A172 (cell line): ENCODE measurements at places on chromosomes 2 and 18. TPM values are rescaled to one million over a fixed set of nuclear protein-coding genes. Genes with fewer than 3 reads are reported as not detected.

The RIF1 gene
- total RNA-seq = 48.6 and 64.2 TPM in 2 replicates

DNA sequence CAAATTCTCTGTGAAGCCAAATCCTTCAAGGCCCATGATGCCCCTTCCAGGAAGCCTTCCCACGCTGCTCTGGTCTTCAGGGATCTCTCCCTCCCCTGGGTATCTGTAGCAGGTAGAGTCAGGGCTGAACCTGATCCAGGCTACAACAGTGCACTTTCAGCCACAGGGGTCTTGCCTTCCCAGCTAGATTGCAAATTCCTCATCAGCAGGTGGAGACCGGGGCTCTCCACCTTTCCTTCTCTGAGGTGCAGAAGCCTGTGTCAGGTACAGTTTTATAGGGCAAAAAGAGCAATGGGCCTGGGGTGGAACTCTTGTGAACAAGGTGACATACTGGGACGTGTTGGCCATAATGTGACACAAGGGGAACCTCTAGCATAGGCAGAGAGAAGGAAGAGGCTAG, 312.9 kb downstream of the MYCN start:
- no peak for DNase-seq

DNA sequence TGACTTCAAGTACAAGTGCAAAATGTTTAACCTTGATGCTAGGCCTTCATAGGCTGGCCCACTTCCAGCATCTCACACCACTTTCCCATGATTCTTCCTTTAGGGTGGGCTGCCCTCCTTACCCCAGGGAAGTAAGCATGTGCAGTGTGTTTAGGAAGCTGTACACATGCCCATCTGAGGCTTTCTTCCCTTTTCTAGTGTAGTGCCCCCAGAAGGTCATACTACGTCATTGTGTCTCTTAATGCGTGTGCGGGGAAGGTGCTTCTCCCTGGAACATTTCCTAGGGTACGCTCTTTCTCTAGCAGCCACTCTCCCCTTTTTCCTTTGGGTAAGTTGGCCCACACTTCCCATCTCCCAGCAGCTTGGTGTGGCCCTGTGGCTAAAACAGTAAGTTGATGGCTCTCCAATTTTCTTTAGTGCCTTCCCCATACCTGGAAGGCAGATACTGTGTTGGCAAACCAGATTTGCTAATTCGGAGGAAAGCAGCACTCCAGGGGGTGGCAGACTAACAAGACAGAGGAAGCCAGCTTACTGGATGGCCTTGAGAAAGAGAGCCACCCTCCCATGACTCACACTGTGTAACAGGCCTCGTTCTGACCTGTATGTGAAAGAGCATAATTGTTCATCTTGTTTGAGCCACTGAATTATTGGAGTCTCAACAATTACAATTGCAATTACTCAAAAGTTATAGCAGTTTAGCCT, 1.1 kb upstream of the SULT6B1 start:
- DNase-seq = peak; percentile 94

DNA sequence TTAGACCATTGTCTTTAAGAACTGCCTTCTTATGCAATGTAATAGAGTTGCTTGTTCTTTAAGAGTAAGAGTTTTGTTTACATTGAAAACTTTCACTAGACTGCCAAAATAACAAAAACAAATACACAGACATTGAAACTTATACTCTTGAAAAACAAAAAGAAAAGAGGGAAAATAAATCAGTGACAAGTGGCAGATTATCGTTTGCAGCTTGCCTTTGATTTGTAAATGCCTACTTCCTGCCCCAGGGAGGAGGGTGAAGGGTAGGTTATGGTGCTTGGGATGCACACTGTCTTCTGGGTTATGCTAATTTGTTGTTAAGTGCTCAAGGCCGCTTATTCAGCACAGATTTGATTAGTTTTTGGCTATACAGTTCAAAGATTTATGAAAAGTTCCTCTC, 198.7 kb downstream of the TGIF1 start:
- DNase-seq = peak; percentile 32

GRCh38 chr2:54724560-54725342, 1.3 kb downstream of the EML6 start:
- DNase-seq = no peak

DNA sequence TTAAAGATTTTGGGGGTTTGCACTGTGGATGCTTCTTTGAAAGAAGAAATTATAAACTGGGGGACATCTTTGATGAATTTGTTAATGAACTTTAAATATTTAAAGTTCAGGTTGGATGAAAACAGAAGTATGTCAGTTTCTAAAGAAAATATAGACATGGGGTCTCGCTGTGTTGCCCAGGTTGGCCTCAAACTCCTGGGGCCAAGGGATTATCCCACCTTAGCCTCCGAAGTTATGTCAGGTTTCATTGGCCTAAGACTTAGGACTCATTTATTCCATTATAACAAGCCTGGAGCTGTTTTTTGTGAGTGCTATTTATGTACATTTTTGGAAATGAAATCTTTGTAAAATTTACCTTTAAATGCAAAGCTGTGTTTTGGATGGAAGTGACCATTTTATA, 2.5 kb downstream of the NAB1 start:
- DNase-seq = no peak

DNA sequence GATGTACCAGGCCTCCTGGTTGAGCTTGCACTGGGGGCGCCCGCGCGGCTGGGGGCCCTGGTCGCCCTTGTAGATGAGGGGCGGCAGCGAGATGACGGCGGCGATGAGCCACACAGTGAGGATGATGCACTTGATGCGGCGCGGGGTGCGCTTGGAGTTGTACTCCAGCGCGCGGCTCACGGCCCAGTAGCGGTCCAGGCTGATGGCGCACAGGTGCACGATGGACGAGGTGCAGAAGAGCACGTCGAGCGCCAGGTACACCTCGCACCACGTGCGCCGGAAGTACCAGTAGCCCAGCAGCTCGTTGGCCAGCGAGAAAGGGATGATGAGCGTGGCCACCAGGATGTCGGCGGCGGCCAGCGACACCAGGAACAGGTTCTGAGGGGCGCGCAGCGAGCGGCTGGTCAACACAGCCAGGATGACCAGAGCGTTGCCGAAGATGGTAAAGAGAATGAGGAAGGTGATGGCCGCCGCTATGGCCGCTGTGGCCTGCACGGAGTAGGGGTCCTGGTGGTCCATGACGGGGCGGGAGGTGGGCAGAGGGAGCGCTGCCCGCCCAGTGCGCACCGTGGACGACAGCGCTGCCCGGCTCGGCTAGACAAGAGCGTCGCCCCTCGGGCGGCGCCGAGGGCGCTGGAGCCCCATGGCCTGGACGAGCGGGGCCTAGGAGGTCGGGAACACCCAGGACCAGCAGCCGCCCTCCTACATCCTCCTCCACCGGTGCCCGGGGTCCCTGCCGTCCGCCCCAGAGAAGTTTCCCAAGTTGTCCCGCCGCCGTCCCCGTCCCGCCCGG, 544 bp downstream of the ADRA2B start:
- DNase-seq = no peak

- no peak for DNase-seq
Observed at GRCh38 chr2:129135017-129135416, 816.3 kb upstream of the HS6ST1 start.

DNA sequence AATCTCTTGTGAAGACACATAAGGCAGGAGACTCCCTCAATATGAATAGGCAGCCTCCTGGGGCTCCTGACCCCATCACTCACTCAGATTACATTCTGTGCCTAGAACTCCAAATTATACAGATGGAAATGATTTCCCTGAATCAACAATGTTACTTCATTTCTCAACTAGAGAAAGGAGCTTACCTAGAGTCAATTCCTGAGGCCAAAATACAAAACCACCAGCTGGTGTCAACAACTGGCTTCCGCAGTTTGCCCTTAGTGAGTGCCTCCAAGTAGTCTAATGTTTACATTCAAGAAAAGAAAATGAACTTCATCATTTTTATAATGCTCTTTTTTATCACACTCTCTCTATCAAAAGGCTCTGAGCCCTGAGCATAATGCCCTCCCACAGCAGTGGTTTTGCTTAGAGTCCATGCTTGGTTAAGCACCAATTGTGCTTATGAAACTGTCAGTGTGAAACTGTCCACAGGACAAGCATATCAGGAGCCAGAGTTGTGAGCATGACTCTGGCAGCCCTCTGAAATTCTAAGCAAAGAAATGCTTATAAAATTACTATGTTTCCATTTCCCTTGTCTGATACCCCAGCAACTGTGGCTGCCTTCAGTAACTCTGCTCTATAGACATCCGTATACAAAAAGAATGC, 305.7 kb upstream of the PKDCC start:
- no peak for DNase-seq

The PER2 gene
- total RNA-seq = 1.4 and 1.6 TPM in 2 replicates
